ENCODE measurements at places on chromosomes 3 and 15.

- peaks cover 4% of the 10 kb centered on the region for H3K27me3 ChIP-seq
- H3K27ac ChIP-seq = no peak overlapping the region
Observed at GRCh38 chr3:144104679-144105078, 133.1 kb downstream of the DIPK2A start.

GRCh38 chr3:196287090-196287439 lies 461 bp downstream of the PCYT1A start:
- H3K4me3 ChIP-seq = peak overlapping the region; percentile 98
- DNase-seq = no peak
- peak overlapping the region; percentile 98 for H3K27ac ChIP-seq

GRCh38 chr3:132749786-132750185 lies 27.6 kb upstream of the NPHP3 start:
- no peaks in the 10 kb centered on the region for H3K36me3 ChIP-seq
- no peak for DNase-seq
- no peaks in the 10 kb centered on the region for H3K4me1 ChIP-seq
- H3K27ac ChIP-seq = no peak overlapping the region
- H3K4me3 ChIP-seq = no peak overlapping the region
- peaks cover 28% of the 10 kb centered on the region for H3K27me3 ChIP-seq

- DNase-seq = no peak
- H3K4me1 ChIP-seq = no peaks in the 10 kb centered on the region
- H3K27ac ChIP-seq = no peak overlapping the region
- H3K27me3 ChIP-seq = peaks cover 9% of the 10 kb centered on the region
Observed at GRCh38 chr3:119018690-119019463, 15.8 kb downstream of the IGSF11 start.

DNA sequence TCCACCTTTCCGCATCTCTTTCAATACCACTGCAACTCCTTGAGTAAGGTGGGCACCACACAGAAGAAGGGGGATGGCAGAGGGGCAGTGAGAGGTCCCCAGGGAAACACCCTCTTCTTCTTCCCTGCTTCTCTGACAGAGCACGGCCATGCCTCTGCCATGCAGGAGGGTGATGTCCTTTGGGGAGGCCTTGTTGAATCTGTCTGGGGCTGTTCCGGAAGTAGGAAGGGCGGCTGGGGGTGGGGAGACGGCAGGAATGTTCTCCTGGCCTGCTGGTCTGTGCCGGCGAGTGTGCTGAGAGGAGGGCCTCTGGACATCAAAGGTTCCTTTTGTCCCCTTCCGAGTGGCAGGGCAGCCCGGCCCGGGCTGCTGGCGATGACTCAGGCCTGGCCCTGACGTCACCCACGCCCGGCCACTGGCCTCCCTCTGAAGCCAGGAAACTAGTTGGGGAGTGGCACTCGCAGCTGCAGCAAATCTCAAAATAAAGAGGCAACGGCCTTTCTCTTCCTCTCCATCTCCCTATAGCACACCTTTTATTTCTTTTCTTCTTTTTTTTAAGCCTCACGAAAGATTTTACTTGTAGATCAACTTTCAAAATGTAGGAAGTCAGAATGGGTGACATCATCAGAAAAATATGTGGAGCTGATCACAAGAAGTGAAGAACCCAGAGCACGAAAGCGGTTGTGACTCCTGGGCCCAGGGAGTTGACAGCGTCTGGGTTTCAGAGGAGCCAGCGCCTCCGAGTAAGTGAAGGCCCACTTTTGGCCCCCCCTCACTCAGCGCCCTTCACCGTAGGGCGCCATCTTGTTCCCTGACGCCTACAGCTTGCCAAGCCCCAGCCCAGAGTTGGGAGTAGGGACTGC lies at the start of gene ZBTB38:
ZBTB38 (plus strand) TSS at position 443 of the 863 bp plus-strand sequence. CDS start 73,885 bp downstream, outside the sequence.
- no peaks in the 10 kb centered on the region for H3K27me3 ChIP-seq
- no peak for DNase-seq
- peak within 1 kb of the TSS; percentile 88 for H3K27ac ChIP-seq
- peak within 1 kb of the TSS; percentile 59 for H3K4me3 ChIP-seq
- peaks cover 25% of the 10 kb centered on the region for H3K4me1 ChIP-seq

DNA sequence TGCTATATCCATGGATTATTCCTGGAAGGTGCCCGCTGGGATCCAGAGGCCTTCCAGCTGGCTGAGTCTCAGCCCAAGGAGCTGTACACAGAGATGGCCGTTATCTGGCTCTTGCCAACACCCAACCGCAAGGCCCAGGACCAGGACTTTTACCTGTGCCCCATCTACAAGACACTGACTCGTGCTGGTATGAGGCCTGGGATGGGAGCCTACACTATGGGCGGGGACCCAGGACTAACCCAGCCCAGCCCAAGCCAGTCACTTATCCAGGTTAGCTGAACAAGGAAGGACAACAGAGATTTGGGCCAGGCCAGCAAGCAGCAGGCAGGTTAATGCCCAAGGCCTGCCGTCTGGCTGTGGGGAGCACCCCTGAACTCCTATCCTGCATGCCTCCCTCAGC lies 45.3 kb downstream of the SEMA3G start:
- H3K27ac ChIP-seq = no peak overlapping the region
- H3K27me3 ChIP-seq = no peaks in the 10 kb centered on the region
- H3K4me1 ChIP-seq = no peaks in the 10 kb centered on the region
- H3K4me3 ChIP-seq = no peak overlapping the region

DNA sequence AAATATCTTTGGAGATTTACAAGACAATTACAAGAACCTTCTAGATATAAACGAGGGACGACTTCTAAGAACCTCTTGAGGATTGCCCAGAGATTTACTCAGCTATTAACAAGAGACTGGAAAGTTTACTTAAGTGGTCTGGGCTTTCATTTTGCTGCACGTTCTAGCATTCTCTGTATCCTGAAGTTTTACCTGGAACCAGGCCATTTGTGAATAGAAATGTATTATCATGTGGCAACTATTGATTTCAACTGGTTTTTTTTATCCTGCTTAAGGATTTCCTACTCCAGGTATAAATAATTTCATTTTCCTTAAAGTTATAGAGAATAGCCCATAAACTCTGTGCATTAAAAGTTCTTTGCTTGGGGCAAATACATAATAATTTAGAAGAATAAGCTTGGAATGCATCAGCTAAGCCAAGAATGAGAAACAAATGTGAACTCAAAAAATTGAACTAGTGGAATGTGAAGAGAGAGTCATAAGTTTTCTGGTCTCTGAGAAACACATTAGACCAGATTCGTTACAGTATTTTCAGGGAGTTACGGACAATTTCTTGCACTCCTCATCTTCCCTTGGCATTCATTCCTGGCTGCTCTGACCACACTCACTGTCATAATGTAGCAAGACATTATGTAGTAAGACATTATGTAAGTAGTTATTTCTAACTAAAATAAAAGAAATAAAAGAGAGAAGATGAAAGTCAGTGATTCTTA lies 1.3 kb downstream of the AQP9 start:
- H3K27me3 ChIP-seq = peaks cover 13% of the 10 kb centered on the region
- H3K4me3 ChIP-seq = no peak overlapping the region
- H3K27ac ChIP-seq = no peak overlapping the region
- H3K4me1 ChIP-seq = no peaks in the 10 kb centered on the region
- H3K36me3 ChIP-seq = no peaks in the 10 kb centered on the region
- DNase-seq = no peak

- H3K4me1 ChIP-seq = no peaks in the 10 kb centered on the region
- H3K36me3 ChIP-seq = no peaks in the 10 kb centered on the region
- no peak overlapping the region for H3K27ac ChIP-seq
- H3K27me3 ChIP-seq = no peaks in the 10 kb centered on the region
Observed at GRCh38 chr15:93372208-93372864, 283.3 kb upstream of the RGMA start.

GRCh38 chr3:44883213-44883955 lies 9.0 kb downstream of the TGM4 start:
- no peaks in the 10 kb centered on the region for H3K36me3 ChIP-seq
- no peak for DNase-seq
- H3K27ac ChIP-seq = no peak overlapping the region
- no peaks in the 10 kb centered on the region for H3K4me1 ChIP-seq

DNA sequence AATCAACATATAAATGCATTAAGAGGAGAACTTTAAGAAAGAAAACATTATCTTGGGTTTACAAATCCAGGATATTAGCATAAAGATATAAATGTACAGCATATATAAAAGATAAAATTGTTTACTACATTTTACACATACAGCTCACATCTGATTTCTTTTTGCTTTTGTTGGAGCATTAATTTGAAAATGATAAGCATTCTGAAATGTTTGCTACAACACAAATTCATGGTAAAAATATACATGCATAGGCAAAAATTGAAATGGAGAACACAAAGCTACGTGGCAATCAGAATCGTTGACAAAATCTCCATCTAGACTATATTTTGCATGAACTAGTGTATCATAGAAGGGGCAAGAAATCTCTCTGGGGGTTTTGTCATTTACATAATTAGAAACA lies 159.1 kb downstream of the TIGIT start:
- H3K4me1 ChIP-seq = peaks cover 20% of the 10 kb centered on the region
- H3K36me3 ChIP-seq = no peaks in the 10 kb centered on the region
- H3K27ac ChIP-seq = no peak overlapping the region
- H3K4me3 ChIP-seq = no peak overlapping the region
- DNase-seq = no peak

GRCh38 chr3:20772869-20773268 lies 586.9 kb upstream of the SGO1 start:
- no peaks in the 10 kb centered on the region for H3K27me3 ChIP-seq
- no peak overlapping the region for H3K4me3 ChIP-seq
- H3K27ac ChIP-seq = no peak overlapping the region

- no peaks in the 10 kb centered on the region for H3K4me1 ChIP-seq
- H3K4me3 ChIP-seq = no peak overlapping the region
- H3K27me3 ChIP-seq = no peaks in the 10 kb centered on the region
- DNase-seq = no peak
- H3K36me3 ChIP-seq = no peaks in the 10 kb centered on the region
Observed at GRCh38 chr15:60673166-60673565, 194.2 kb upstream of the ICE2 start.

- H3K4me1 ChIP-seq = no peaks in the 10 kb centered on the region
- H3K36me3 ChIP-seq = no peaks in the 10 kb centered on the region
- no peak overlapping the region for H3K27ac ChIP-seq
- H3K4me3 ChIP-seq = no peak overlapping the region
- H3K27me3 ChIP-seq = no peaks in the 10 kb centered on the region
Observed at GRCh38 chr15:96583671-96584070, 253.2 kb downstream of the NR2F2 start.

DNA sequence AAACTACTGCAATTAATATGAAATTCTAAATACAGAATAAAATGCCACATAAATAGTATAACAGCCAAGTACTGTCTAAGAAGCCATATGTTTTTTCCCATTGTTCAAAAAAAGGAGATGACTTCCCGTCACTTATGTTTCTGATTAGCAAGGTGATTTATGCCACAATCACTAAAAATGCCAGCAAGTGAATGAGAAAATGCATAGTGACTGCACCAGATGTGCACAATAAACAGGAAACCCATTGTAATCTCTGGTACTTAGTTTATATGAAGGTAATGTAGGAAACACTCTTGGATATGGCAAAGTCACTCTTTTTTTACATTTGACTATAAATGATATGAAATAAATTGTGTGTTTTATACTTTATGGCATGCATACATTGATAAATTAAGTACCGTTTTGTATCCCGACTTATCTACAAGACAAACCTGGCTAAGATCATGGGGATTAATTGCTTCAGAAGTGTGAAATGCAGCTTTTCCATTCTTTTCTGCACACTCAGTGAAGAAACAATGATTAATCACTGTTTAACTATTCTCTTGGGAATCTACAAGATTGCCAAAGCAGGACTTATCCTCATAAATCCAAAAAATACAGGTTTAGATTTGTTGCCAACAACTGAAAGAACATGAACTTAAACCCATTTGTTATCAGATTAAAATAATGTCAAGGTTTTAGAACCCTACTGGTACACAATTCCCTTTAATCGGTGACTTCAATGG lies 164.5 kb downstream of the TBC1D5 start:
- no peak overlapping the region for H3K4me3 ChIP-seq
- peaks cover 17% of the 10 kb centered on the region for H3K4me1 ChIP-seq
- peaks cover 6% of the 10 kb centered on the region for H3K36me3 ChIP-seq
- DNase-seq = no peak
- H3K27me3 ChIP-seq = no peaks in the 10 kb centered on the region

- no peaks in the 10 kb centered on the region for H3K27me3 ChIP-seq
- no peak for DNase-seq
- H3K27ac ChIP-seq = no peak overlapping the region
- H3K4me3 ChIP-seq = no peak overlapping the region
- peaks cover 53% of the 10 kb centered on the region for H3K36me3 ChIP-seq
Observed at GRCh38 chr3:15218689-15219088, 12.6 kb downstream of the CAPN7 start.
